ENCODE measurements at places on chromosomes 11 and 22.

DNA sequence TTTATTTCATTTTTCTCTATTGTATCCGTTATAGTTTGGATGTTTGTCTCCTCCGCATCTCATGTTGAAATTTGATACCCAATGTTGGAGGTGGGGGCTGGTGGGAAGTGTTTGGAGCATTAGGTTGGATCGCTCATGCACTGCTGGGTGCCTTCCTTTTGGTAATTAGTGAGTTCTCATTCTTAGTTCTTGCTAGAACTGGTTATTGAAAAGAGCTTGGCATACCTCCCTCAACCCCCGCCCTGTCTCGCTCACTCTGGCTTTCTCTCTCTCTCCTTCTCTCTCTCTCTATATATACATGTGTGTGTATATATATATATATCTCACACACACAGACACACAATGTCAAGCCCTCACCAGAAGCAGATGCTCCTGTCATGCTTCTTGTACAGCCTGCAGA is 978.7 kb downstream of the DLG2 start:
- no peak for DNase-seq

GRCh38 chr11:74611369-74611861 is 19.0 kb downstream of the POLD3 start:
- no peak for DNase-seq

DNA sequence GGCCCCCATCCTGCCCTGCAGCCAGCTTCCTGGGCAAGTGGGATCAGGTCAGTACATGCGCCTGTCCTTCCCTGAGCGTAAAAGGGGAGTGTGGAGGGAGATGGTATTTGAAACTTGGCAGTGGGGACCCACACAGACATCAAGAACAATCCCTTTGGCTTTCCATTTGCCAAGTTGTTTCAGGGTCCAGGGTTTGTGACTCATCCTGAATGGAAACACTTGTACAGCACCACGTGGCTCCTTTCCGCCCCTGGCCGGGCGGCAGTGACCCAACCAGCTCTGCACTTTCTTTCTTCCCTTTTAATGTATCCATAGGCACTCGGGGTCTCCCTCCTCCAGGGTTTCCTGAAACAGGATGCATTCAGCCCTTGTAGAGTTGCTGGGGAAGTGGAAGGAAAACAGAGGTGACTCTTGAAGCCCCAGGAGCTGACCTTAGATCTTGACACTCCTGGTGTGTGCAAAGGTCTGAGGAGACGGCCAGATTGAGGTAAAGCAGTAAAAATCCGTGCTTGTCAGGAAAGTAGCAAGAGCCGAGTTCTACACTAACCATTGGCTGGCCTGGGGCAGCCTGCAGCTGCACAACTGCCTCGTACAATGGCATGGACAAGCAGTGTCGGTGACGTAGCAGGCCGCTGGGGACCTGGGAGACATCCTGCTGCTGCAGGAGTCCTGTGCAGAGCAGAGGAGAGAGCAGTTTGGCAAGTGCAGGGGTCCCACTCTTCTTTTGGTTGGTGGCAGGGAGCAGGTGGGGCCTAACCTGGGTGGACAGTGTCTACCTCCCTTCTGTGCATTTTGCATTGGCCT is 189.8 kb downstream of the SNX19 start:
- DNase-seq = no peak

DNA sequence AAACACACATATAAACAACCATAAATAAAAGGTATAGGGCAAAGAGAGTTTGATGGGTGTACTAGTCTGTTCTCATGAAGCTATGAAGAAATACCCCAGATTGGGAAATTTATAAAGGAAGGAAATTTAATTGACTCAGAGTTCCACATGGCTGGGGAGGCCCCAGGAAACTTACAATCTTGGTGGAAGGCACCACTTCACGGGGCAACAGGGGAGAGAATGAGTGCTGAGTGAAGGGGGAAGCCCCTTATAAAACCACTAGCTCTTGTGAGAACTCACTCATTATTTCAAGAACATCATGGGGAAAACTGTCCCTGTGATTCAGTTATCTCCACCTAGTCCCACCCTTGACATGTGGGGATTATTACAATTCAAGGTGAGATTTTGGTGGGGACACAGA is 385.9 kb upstream of the ANO5 start:
- no peak for DNase-seq

- no peak for DNase-seq
Measured at GRCh38 chr11:75714211-75714610, 3.4 kb upstream of the MOGAT2 start.

GRCh38 chr22:42937164-42937843 is 77.6 kb downstream of the PACSIN2 start:
- DNase-seq = peak; percentile 66

GRCh38 chr11:124194293-124195188 is 11.4 kb downstream of the OR10D3 start:
- no peak for DNase-seq

DNA sequence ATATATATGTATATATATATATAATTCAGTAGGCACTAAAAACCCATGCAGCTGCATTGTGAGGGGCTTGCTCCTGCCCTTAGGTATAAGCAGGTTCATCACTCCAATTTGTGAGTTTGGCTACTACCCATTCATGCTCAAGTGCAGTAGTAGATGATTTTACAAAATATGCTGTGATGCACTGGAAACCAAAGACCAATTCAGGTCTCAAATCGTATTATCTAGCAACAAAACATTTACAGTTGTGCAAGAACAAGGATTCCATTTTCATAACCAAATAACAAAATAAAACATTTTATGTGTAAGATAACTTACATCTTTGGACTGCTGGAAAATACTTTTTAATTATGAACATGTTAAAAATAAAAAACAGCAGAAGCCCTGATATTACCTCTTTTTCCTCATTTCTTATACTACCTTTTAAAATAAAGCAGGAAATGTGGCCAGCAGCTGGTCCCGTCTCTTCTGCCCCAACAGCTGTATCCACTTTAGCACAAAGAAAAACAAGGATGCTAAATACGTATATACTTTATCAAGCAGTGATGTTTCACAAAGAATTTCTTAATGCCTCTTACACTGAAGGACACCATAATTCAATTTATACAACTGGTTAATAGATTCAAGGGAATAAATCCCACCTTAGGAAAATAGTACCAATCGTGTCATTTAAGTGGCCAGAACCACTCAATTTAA is 2.8 kb downstream of the CREBZF start:
- no peak for DNase-seq

GRCh38 chr11:45834298-45834756 is 12.9 kb upstream of the CRY2 start:
- no peak for DNase-seq

All from naive B cell (primary cell).